ENCODE measurements at places on chromosomes 3 and 15.

DNA sequence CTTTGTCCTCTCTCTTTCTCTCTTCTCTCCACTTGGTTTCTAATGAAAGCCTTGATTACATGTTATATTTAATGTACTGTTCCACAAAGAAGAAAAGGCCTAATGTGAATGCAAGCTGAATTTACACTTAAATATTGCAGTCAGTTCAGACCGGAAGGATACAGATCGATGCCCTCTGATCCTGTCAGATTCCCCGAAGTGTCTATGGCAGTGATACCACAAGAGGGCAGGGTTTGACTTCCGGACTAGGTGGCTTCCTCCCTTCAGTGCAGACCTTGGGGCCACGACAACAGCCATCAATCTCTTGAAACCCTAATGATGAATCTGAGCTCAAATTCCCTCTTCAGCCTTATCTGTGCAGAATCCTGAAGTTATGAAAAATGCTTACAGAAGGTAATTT is 29.5 kb downstream of the AGTR1 start:
- DNase-seq = no peak

GRCh38 chr3:99638167-99638948 is at the start of gene COL8A1:
Gene COL8A1 (plus strand): TSS chr3:99638594. CDS start chr3:99790683, 152,089 bp downstream.
- no peak for DNase-seq

DNA sequence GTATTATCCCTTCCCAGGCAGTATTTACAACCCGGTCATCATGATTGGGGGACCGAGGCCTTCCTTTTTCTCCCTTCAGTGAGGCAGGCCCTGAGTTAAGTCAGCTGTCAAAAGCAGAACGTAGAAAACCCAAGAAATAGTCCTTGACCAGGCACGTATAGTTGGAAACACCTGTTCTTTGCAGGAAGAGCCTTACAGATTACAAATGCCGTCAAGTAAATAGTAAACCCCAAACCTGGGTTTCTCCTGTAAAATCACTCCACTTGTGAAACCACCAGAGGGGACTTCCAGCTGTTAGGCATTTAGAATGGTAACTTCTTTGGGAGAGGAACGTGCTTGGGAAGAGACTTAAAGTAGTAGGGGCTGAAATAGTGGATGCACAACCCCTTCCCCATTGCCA is 1.0 kb upstream of the BTBD1 start:
- DNase-seq = no peak

DNA sequence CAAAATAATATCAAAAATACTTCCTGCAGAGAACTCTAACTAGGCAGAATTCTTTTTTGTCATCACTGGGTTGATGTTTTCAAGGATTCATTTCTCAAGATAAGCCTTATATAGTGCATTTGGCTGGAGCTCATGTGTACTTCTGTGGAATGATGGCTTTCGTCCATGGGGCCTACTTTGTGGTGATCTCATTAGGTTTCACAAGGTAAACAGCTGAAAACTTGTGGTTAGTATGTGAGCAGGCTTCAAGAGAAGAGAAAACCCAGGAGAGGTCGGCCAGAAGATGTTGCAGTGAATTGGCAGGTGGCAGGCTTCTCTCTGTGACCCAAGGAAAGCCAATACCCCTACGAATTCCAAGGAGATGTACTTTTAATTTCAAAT is 121.4 kb upstream of the PHLDB2 start:
- no peak for DNase-seq

- no peak for DNase-seq
Measured at GRCh38 chr3:124639406-124640237, 90.6 kb upstream of the UMPS start.

DNA sequence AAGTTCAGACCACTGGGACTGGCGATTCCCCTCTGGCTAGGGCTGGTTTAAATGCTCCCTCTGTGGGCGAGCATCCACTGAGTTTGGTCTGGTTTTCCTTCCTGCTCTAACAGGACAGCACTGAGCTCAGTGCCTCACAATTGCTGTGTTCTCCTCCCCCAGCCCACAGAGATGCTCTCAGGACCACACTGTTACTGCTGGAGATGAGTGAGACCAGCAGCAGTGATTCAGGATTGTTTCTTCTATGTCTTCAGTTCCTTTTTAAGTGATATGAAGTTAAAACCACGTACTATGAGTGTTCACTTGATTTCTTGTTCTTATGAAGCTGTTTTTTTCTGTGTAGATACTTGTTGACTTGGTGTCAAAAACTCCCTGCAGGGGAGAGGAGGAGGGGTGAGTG is 180.4 kb upstream of the COL8A1 start:
- DNase-seq = no peak

GRCh38 chr15:25171111-25171811 is 216.5 kb downstream of the SNRPN start:
- no peak for DNase-seq

DNA sequence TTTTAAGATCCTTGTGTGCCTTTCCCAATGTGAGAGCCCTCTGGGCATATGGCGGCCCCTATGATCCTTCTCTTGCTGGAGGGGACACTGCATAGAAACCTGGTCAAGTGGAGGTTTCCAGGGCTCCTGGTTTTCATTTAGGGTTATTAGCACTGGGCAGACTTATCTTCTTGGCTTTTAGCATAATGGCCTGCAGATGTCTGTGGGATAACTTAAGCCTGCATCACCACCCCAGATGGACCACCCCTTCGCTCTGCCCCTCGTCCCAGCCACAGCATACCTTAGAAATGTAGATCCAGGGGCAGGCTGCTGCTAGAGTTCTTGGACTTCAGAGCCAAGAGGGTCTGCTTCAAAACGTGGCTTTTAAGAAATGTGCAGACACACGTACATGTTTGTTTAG is 340.3 kb upstream of the CTDSPL start:
- no peak for DNase-seq

- DNase-seq = no peak
Measured at GRCh38 chr3:142929109-142929508, 34.4 kb downstream of the PAQR9 start.

- DNase-seq = no peak
Measured at GRCh38 chr15:67479781-67480505, 41.0 kb upstream of the C15orf61 start.

All from T1000 (cell line).